ENCODE measurements at places on chromosomes 7 and 10.

DNA sequence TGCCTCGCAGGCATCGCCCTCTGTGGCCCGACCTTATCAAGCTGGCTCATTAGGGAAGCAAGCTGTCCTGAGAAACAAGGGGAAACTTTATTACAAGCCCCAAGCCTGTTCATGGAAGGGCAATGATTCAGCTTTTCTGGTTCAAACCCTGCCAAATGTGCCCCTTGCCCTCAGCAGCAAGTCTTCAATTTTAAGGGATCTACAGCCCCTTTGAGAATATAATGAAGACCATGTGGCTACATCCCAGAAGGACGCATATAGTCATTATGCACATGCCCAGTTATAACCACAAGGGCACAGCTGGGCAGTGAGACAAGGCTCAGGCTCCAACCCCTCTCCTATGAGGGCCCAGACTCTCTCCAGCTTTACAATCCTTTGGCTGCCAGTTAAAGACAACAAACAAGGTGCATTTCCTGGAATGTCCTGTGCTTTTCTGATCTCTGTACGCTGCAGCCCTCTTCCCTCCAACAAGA is 56.7 kb downstream of the DDC start:
- no peak for DNase-seq

GRCh38 chr10:62464308-62464707 is 90.1 kb downstream of the ZNF365 start:
- no peak for DNase-seq

DNA sequence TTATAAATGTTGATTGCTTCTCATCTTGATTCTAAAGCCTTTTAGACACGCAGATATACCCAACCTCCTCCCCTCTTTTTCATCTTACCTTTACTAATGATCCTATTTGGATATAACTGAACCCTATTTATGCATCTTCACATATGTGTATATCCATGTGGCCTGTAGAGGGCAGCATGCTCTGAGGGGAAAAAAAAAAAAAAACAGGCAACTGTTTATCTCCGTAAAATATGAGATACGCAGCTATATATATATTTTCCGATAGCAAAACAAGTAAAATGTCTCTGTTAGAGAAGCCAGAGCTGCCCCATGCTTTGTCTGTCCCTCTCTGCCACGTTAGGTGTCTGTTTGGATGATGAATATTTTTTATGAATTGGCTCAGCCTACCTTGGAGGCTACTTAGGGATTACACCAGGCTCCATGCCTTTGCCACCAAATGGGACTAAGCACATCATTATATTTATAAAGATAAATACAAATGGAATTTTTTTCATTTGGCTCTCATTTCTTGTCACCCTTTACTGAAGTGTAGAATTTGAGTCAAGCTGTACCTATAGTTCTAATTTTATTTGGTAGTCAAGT is 174.8 kb upstream of the FZD1 start:
- DNase-seq: no peak

- no peak for DNase-seq
Measured at GRCh38 chr7:117630501-117630900, 150.7 kb downstream of the CFTR start.

DNA sequence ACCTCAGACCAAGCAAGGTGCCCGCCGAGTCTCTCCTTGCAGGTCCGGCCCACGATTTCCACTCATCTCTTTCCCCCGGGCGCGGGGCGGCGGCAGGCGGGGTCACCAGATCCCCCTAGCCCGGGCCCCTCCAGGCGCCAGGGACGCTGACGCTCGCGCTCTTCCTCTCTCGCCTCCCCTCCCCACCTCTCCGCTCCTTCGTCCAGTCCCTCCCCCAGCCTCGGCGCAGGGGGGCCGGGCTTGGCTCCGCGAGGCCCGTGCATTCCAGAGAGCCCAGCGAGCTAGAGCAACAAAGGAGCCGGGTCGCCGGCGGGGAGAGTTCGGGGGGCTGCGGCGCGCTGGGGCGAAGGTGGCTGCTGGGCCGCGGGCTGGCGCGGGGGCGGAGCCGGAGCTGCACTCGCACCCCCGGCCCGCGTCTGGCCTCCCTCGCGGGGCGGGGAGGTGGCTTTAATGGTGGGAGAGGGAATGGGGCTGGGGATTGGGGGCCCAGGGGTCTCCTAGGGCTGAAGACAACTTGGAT is at the start of gene SMO:
Gene SMO, plus strand, starts transcription at position 262 of the 520 bp plus-strand sequence. CDS start 519 bp downstream, outside the sequence.
- no peak for DNase-seq

GRCh38 chr7:28573059-28573553 is 160.8 kb downstream of the CREB5 start:
- no peak for DNase-seq

- no peak for DNase-seq
Measured at GRCh38 chr10:48491392-48492139, 113.3 kb downstream of the ARHGAP22 start.

GRCh38 chr10:29130190-29130673 is 158.6 kb upstream of the LYZL1 start:
- no peak for DNase-seq

DNA sequence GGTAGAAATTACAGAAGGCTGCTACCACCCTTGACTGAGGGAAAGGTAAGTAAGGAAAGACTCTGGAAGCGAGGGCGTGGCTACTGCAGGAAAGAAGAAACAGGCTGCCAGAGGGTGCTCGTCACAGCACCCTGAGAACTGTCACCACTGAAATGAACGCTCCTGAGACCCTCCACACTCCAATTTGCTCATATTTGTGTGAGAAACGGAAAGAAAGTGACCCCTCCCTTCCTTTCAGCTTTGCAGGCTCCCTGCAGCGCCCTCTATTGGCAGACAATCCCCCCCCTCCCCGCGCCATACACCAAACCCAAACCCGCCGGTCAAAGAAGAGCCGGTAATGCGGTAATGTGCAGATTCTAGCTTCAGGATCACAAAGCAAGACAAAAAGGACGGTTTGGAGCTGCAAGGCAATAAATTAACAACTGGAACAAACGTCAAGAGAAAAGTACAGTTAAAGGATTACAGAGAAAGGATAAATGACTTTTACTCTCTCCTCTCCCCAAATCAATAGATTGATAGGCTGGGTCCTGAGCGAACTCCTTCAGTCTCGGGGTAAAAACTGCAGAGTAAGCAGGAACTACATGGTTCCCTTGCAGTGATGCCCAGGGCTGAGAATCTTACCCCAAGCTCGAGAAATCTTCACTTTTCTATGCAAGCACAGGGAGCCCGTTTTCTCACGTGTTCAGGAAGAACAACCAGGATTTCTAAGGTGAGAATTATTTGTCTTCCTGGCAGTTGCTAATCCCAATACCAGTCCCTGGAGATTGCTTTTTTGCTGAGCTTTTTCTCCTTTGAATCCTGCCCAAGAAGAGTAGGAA is 47.6 kb downstream of the STEAP1B start:
- DNase-seq: no peak

GRCh38 chr7:72057796-72058195 is 354.3 kb downstream of the CALN1 start:
- DNase-seq: no peak

DNA sequence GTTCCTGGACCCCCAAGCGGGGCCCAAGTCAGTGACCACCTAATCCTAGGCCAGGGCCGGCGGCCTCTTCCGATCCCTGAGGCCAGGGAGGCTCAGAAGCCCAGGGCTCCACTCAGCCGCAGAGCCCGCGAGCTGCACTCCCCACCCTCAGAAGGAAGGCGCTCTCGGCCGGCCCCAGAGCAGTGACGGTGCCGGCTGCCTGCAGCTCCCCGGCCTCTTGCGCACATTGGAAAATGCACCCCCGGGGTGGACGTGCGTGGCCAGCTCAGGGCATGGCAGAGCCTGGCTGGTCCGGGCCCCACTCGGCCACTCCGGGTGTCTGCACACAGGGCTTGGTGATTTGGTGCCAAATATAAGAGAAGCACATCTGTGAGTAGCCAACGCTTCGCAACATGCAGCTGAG is 269.1 kb downstream of the PTPRN2 start:
- no peak for DNase-seq

DNA sequence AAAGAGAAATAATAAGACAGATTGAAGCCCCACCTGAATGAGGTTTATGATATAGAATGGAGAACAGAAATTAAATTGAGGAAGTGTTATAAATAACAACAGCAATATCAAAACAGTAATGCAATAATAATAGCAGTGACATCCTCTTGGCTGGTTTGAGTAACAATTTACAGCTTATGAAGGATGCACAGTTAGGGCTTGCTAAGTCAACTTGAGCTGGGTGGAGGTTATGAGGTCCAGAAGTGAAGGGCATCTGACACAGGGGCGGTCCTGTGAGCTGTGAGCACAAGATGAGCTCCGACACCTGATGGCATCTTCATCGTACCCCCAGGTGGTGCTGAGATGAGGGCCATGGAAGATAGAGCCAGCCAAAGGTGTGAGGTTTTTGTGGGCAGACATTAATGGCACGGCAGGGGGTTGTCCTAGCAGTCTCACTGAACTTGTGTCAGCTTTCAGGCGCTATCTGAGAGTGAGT is 30.5 kb downstream of the ARHGAP22 start:
- no peak for DNase-seq

DNA sequence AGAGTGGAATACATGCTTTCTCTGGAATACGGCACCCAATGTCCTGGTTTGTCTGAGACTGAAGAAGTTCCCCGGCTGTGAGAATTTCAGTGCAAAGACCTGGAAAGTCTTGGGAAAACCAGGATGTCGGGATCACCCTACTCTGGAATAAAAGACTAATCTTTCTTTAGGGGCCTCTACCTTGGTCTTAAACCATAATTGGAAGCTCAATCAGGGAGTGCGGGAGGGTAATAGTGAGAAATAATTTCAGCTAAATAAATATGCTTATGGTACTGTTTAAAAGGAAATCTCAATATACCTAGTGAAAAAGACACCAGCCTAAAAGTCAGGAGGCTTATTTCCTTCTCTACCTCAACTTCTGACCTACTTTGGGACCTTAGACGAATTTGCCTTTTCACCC is 236.1 kb upstream of the GLI3 start:
- no peak for DNase-seq

- DNase-seq: no peak
Measured at GRCh38 chr7:142616842-142617241, 132.4 kb upstream of the PRSS1 start.

DNA sequence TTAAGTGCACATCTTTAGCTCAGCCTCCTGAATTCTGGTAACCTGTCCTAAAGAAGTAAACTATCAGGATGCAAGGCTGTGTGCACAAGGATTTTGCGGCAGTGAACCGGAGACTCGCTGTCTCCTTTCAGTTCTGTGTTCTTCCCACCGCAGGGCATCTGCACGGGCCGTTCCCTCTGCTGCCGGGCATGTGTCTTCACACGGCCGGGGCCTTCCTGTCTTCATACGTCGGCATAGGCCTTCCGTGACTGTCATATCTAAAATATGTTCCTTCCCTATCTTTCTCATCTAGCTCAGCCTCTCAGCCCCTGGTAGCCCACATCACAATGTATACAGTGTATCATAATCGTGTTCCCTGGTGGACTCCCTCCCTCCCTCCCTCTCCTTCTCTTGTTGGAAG is 16.4 kb downstream of the PALD1 start:
- no peak for DNase-seq

DNA sequence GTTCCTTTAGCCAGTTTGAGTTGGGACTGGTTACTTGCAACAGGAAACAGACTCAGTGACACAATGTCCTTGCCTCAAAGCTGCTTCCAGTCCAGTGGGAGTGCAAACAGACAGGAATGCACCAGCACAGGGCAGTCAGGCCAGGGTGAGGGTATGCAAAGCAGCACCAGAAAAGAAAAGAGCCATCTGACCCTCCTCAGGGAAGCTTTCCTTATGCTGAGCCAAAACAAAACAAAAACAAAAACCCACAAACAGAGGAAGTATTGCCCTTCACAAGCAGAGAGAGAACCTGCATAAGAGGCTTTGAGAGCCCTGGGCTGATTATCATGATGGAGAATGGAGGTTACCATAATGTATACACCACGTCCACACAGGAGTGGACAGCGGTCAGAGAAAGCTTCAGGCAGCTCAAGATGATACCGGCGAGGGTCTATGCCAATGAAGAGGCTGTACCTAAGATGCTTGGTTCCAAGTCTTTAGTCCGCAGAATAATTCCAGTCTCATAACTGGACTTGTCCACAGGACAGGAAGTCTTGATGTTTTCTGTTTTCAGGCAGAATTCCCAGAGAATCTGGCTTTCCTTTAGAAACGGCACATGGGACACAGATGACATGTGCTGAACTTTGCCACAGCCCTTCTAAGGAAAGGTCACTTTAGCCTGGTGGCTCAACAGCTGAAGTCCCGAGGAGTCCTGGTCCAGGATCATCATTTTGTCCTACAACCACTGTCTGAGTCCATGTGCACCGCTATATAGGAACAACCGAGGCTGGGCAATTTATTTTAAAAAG is 263.3 kb downstream of the TNS3 start:
- DNase-seq: no peak

GRCh38 chr10:42615419-42615818 is 23.0 kb downstream of the ZNF33B start:
- no peak for DNase-seq

- no peak for DNase-seq
Measured at GRCh38 chr10:26507441-26507840, 69.3 kb downstream of the APBB1IP start.

GRCh38 chr10:43862756-43863155 is 214.1 kb upstream of the ZNF32 start:
- DNase-seq: no peak

GRCh38 chr10:88896372-88896993 is 16.4 kb downstream of the STAMBPL1 start:
- no peak for DNase-seq

DNA sequence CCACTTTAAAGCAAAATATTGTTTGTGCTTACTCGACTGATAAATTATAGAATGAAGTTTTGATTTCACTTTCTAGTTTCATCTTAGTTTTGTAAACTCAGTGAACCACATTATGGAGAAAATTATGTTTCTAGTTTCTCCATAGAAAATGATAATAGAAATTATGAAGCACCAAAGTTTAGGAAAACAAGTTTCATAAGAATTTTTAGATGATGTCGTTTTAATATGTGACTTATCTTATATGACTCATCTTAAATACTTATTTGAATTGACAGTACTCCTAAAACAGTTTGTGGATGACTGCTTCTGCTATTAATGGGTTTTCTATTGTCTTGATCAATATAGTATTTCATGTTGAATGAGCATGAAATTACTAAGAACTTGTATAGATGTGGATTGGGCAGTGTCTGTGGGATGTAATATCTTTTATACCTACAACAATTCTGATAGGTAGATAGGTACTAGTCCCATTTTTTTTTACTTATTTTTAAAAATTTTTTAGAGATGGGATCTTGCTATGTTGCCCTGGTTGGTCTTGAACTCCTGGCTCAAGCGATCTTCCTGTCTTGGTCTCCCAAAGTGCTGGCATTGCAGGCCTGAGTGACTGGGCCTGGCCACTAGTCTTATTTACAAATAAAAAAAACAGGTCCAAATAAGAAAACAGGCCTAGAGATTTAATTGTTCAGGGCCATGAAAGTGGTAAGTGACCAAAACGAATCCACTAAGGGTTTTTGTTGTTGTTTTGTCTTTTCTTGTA is 3.7 kb downstream of the HBP1 start:
- no peak for DNase-seq

GRCh38 chr7:150715738-150716137 is 675 bp upstream of the GIMAP1 start:
- DNase-seq: no peak

- no peak for DNase-seq
Measured at GRCh38 chr7:115435178-115435577, 513.3 kb downstream of the MDFIC start.

DNA sequence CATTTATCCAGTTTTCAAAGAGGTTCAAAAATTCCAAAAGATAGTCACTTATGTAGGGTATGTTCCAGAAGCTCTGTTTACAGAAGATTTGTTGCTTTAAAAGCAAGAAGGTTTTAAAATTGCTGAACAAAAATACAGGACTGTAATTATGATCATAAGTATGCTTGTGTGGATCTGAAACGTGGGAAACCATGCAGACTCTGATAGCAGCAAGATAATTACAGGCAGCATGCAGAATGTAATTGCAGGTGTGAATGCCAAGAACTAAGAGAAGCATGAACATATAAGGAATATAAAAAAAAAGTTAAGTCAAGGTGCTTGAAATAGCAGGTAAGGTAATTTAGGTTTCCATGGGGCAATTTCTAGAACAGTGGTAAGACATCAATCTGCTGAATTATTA is 405.7 kb downstream of the ARL4A start:
- DNase-seq: no peak

All from activated CD4-positive, alpha-beta T cell treated with anti-CD3 and anti-CD28 coated beads for 1 hour (primary cell).